ENCODE measurements at places on chromosomes 12 and 14.

DNA sequence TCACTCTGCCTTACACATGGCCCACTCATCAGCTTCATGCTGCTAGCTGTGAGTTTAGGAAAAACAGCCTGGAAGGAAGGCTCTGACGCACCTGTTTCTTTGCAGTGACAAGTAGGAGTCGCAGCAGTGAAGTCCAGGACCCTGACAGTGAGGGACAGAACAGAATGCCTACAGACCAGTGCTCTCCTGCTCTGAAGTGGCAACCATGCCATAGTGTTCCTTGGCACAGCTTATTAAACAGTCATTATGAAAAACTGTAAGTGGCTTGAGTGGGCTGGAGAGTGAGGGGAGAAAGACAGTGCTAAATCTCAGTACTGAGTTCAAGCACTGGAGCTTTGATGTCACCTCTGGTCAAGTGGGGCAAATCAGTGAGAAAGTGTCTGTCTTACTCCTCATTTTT, 61.7 kb downstream of the MYRFL start:
- no peak for DNase-seq

GRCh38 chr12:110816779-110817178, 30.0 kb upstream of the CCDC63 start:
- DNase-seq: no peak

DNA sequence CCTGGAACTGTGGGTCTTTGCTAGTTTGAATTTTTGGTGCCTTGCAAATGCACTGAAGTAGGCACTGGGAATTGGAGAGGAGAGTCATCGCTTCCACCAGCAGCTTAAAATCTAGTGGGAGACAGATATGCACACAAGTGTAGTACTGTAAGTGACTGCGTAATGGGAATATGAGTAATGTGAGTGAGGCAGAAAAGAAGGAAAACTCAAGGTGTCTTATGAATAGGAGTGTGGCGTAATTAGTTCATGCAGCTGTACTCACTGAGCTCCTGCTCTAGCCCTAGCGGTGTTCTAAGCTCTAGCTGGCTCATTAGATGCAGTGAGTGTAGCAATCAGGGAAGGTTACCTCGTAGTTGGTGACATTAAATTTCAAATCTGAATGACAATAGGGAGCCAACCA, 2.8 kb downstream of the TCP11L2 start:
- no peak for DNase-seq

- no peak for DNase-seq
Observed at GRCh38 chr12:129339336-129339735, 486.1 kb downstream of the GLT1D1 start.

DNA sequence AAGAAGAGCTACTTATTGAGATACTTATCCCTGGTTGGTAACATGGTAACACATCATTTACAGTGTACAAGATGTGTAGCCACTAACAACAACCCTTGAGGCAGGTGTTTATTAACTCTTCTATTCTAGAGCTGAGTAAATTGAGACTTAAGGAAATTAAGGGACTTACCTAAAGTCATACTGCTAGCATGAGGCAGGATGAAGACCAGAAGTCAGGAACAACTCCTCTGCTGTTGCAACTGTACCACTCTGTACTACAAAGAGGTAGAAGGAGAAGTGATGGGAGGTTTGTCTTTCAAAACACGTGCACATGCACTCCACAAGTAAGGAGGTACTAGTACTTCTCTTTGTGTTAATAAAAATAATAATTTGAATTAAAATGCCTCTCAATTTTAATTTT, 79.9 kb downstream of the LLPH start:
- DNase-seq: no peak

DNA sequence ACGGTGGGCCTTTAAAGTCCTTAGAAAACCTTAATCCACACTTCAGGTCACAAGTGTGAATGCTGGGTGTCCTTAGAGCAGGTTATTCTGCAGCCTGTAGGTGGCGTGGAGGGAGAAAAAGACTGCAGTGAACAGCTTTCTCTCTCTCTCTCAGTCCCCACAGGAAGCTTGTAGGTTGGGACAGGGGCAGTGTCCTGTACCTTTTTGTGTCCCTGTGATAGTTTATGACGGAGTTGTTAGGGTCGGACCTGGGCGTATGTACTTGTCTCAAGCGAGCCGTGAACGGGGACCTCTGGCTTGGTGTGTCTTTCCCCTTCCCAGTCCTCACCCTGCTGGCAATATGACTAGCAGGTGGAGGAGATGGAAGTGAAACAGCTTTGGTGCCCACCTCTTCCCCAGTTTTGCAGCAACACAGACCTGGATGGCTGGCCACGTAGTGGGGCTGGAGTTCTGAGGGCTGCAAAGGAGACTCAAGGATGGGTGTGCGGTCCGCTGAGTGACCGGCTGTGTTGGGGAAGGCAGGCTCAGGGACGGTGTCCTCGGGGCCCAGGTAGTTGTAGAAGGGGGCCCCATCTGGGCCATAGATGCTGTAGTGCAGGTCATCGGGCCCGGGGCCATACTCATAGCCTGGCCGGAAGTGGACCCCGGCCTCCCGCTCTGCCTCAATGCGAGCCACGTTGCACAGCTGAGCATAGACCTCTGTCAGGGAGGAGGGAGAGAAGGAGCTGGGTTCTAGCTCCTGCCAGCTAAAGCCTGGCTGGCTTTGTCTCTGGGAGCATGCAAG, 8.9 kb downstream of the ISCA2 start:
- no peak for DNase-seq

DNA sequence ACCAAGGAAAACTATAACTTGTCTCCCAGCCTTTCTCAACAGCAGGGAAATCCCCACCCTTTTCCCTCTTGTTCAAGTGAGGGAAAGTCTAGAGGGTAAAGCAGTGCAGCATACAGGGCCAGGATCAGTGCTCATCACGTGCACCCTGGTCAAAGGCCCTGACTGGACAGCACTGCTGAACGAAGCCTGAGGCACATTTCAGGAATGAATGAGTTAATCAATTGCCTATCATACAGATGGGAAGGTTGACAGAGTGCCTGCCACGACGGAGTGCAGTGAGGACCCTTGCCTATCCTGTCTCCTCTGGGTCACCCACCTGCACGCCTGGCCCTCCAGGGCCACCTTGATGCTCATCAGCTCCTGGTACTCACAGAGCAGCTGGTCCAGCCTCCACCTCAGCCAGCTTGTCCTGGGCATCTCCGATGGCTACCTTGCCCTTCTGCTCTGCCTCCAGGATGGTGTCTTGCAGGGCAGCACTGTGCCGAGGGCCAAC, 11.7 kb upstream of the KRT73 start:
- DNase-seq: no peak

- no peak for DNase-seq
Observed at GRCh38 chr12:123027726-123028445, 47.4 kb downstream of the ARL6IP4 start.

- no peak for DNase-seq
Observed at GRCh38 chr12:18206198-18206597, 55.1 kb upstream of the PIK3C2G start.
